ENCODE measurements at places on chromosomes 16 and 17.

- DNase-seq = no peak
These were observed 96.7 kb upstream of the XYLT1 start for GRCh38 chr16:17567455-17567854.

DNA sequence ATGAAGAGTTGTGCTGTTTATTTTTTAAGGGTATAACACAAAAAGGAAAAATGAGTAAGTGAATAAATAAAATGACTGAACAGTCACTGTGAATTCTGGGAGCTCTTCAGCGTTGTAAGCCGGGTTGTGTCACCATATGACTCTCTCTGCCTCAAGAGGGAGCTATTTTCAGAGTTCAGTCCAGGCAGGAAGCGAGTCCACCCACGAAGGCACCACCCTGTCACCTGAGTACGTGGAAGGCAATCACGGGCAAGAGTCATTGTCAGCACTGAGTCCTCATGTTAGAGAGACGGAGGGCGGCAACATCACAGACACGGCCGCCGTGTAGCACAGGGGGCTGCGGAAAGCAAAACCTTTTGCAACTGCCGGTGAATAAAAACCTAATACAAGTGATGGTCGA lies 227.6 kb downstream of the UTP18 start:
- no peak for DNase-seq

- no peak for DNase-seq
These were observed 18.5 kb upstream of the HEXD start for GRCh38 chr17:82399601-82400101.

GRCh38 chr17:81257533-81257932 lies 18.4 kb downstream of the NDUFAF8 start:
- DNase-seq = no peak

GRCh38 chr16:12057266-12057665 lies 80.7 kb downstream of the SNX29 start:
- DNase-seq = no peak

DNA sequence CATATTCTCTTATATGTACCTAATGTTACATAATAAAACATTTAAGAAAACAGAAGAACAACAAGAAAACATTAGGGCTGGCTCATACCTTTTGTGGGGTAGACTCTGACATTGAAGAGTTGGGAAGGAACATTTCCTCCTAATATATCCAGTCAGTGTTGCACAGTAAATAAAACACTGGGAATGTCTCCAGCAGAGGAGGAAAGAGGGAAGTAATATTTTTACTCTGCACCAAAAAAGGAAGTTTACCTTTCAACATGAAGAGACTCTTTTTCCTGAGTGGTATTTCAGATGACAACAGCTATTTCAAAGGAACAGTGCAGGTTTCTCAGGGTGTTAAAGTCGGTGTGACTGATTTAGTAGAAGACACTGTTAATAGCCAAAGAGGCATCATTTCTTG lies 31.9 kb downstream of the EPN2 start:
- DNase-seq = no peak

DNA sequence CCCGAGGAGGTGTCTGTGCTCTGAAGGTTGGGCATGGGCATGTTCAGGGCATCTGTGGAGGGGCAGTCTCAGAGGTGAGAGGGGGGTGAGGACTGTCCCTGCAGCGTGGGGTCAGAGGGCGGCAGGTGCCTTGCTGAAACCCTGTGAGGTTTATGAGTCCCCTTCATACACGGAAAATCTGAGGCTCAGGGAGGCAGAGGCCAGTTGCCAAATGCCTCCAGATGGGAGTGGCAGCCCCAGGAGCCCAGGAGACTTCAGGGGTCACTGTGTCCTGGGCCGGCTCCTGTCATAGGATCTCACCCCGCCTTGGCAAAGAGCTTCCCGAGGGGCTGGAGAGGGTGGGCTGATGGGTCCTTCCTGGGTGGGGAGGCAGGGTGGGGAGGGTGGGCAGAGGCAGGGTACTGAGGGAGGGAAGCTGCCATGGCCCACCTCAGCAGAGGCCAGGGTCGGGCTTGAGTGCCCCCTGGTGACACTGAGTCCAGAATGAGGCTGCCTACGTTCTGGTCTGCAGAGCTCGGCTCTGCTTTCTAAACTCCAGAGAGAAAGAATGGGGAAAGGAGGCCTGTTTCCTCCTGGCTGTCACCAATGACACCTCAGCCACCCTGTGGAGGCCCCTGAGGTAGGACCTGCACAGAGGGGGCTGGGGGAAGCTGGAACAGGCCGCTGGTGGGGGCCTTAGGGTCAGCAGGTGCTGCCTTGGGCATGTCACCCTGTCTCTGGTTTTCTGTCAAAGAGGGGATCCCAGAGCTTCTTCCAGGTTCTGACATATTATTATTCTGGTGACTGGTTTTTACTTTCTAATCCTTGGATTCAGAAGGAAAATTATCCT lies 1.1 kb downstream of the LGALS9 start:
- DNase-seq = no peak

DNA sequence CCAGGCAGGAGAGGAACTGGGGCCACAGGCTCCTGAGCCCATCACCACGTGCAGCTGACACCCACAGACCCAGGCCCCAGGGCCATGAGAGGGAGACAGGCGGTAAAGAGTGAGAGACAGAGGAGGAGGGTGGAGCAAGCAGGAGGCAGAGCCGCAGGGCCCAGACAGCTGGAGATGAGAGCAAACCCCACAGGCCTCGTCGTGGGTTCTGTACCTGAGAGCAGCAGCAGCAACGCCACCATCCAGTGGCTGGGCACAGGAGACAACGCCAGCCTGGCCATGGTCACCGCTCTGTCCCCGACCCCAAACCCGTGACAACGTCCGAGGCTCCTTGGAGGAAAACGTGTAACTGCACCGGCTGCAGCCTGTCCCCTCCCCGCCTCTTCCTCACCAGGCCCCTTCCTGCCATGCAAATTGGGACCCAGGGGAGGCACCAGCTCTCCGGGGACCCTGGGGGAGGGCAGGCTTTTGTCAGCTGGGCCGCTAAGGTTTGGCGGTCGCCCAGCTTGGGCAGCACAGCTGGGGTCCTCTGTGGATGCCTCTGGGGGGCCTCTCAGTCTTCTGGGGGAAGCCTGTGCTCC lies at the start of gene CD79B:
CD79B (minus strand) TSS at position 351 of the 581 bp plus-strand sequence; CDS start at position 281, 70 bp downstream.
- DNase-seq = no peak

GRCh38 chr16:49855822-49856671 lies at the start of gene ZNF423:
TSS of gene ZNF423 (minus strand) at chr16:49856112. CDS start at chr16:49855774, 338 bp downstream.
- DNase-seq = no peak

DNA sequence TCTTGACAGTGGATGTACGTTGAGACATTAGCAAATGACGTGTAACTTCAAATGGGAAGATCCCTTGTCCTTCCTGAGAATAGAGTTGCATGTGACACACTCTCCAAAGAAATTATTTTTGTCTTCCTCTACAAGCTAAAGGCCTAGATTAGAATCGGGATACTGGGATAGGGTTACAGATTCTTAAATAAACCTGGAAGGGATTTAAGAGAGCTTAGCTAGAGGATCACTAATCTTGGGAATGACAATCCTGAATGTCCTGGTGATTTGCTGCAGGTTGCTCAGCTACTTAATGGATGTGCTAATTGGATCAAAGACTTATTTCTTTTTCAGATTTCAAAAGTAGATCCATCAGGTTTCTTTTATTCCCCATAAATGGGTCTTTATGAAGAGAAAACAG lies 101.9 kb downstream of the KCNJ2 start:
- DNase-seq = no peak

DNA sequence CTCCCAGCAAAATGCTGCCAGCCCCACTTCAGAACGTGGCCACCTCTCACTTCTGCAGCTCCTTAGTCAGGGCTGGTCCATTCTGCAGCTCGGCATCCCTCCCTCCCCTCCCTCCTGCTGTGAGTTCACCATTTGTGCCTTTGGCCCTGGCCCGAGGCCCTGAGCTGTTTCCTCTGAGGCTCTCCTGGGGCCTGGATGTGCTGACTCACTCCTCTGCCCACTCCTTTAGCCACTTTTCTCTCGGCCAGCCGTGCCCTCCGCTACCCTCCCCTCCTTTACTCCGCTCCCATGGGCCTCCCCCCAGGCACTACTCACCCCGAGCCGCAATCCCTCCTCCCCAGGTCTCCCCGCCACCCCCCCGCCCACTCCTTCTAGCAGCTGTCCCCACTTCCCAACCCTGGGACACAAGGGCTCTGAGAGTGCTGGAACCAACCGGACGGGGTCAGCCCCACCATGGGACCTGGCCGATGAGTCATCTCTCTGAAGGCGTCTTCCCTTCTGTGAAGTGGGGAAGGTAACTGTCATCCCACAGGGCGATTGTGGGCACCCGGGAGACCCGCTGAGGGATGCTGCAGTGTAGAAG lies 11.5 kb downstream of the KCNG4 start:
- no peak for DNase-seq

DNA sequence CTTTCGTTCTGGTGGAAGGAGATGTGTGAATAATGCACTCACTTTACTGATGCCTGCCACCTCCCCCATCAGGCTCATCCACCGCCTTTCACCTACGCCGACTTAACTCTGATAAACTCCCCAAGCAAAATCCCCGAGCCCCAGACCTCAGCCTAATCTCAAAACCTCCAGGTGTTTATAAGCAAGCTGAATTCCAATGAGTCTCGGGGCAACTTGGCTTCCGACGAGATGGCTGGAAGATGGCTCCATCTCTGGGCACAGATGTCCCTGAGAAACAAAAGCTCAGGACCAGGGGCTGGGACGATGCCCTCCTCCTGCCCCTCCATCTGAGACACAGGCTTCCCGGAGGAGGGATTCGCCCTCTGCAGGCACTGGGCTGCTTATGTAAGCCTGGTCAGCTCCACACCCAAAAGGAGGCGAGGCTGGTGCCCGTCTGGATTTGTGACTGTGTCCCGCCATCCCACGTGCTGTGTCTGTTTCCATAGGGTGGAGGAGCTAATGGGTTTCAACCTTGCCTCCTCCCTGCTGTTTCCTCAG lies 386.4 kb upstream of the TNRC6C start:
- DNase-seq = no peak

DNA sequence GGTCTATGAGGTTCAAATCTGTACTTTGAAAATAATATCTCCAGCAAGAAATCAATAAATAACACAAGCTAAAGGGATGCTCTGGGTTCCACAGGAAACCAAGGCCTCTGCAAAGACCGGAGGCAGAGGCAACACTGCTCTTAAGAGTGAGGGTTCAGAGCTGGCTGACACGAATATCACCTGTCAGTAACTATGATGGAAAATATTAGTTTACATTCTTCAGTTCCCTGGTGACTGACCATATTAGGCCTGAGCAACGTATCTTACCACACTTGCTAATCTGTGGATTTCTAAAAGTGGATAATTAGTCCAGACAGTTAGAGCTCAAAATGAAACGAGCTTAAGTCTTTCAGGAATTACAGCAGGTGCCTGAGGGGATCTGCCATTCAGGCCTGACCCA lies 459.3 kb downstream of the HS3ST3B1 start:
- DNase-seq = no peak

- no peak for DNase-seq
These were observed 45.3 kb downstream of the MPRIP start for GRCh38 chr17:17087424-17088015.

DNA sequence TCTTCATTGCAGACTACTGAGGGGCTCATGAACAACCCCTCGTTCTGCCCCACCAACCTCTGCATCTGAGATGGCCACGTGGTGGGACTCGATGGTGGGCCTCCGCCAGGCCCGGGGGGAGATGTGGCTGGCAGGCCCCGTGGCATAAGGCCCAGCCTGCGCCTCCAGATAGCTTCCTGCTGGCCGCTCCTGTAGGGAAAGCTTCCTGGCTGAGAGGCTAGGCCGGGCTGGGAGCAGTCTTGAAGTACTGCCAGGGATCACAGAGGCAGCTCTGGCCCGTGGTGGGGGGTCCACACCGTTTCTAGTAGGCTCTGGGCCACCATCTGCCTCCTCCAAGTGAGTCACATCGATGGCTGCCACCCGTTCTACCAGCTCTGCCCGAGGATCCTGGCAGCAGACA lies 7.6 kb downstream of the CAMKK1 start:
- no peak for DNase-seq

GRCh38 chr17:63309021-63309420 lies 137.1 kb downstream of the CYB561 start:
- DNase-seq = no peak

GRCh38 chr17:82212331-82213250 lies at the start of gene CCDC57:
TSS of gene CCDC57 (minus strand) at chr17:82212842. CDS start at chr17:82201944, 10,898 bp downstream.
- DNase-seq = no peak

DNA sequence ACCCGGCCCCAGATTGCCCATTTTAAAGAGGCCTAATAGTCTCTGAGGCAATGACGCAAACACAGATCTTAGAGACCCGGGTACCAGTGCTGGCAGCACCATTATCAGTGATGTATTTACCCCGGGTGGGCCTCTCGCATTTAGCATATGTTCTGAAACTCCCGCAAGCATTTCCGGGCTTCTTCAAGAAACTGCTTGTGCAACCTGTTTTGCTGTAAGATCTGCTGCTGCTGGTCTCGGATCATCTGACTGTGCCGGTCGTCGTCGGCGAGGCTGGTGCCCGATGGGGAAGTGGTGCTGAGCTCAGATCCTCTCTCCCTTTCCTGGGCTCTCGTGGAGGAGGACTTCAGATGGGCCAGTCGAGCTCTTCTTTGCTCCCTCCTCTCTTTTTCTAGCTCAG lies 12.5 kb downstream of the CEP295NL start:
- no peak for DNase-seq

GRCh38 chr16:13936596-13937081 lies 16.7 kb downstream of the ERCC4 start:
- DNase-seq = no peak

DNA sequence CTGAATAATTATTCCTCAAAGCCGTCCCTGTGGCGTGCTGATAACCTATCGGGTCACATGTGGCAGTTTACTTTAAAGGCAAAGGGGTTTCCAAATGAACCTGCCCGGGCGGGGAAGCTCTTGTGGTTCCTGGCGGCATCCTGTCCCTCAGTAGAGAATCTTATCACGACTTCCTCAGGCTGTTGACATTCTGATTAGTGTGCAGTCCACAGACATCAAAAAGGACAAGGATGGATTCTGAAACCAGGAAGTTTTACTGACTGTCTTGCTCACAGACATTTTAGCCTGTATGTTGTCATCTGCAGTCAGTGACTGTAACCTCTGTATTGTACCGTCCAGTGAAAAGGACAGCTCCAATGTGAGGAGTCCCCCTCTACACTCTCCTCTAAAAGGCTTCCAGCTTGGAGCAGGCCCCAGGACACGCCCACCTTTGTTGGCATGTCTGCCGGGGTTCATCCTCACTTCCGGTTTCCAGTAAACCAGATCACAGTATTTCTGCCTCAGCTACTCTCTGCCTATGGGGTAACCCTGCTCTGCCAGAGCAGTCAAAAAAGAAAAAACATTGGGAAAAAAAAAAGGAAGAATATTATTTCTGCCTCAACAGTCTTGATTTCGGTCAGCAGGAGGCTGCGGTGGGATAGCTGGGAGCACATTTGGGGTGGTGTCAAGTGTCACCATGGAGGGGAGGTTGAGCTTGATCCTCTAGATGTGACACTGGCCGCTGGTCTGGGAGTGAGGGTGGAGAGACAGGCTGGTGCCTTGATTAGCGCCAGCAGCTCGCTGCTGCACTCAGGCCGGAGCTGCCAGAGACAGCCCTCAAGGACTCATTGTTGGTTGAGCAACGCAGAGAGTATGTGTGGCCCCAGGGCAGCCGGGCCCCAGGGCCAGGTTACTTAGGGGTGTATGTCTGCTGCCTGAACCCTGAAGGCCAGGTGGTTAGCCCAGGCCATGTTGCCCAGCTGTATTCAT lies 89.0 kb upstream of the DNAH17 start:
- DNase-seq = peak; percentile 9

GRCh38 chr17:3792481-3792880 lies 8.5 kb downstream of the ITGAE start:
- DNase-seq = no peak

GRCh38 chr17:71995590-71995989 lies 125.2 kb upstream of the SOX9 start:
- DNase-seq = no peak

Data from stimulated activated CD4-positive, alpha-beta T cell treated with anti-CD3 and anti-CD28 coated beads, Interleukin-1b, Interleukin-23, amount 100 ng/mL, for 1 hour (primary cell).